ENCODE measurements at places on chromosomes 6 and 20.

- no peak for DNase-seq
These were observed 404.3 kb downstream of the CDH26 start for GRCh38 chr20:60362531-60362930.

- peak; percentile 69 for DNase-seq
These were observed 636 bp upstream of the EEF1A1 start for GRCh38 chr6:73521351-73521985.

- DNase-seq, result no peak
These were observed at the start of gene BMP7 for GRCh38 chr20:57266291-57267157. Gene BMP7 (minus strand): TSS chr20:57266641. CDS start chr20:57266122, 519 bp downstream.

DNA sequence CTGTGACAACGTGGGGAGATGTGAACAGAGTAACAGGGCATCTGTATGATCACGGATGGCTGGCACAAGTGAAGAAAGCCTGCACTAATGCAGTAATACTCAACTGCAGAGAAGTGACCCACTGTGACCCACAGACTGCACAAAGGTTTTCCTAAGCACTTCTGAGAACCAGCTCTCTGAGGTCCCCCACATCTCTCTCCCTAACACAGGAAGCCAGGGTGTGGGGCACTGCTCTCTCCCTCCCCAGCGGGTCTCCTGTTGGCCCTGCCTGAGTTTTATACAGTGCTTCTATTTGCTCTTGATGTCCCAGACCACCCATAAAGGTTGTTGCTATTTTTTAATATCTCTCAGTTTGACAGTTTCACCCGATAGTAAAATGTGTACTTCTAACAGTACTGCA, 11.3 kb downstream of the APMAP start:
- no peak for DNase-seq

DNA sequence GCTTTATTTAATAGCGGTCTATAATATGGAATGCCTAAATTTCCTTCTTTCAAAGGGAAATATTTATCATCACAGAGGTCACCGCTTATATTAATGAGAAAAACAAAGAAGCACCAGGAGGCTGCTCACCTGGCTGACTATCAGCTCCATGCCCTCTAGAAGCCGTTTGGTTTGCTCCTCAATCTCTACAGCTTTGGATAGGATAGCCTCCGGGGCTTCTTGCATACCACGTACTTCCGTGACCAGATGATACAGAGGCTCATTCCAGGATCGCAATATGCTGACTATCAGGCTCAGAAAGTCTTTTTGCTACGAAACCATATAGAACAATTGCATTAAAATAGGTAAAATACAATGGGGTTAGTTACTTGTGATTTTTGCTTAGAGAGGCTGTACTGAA, 6.8 kb downstream of the PRL start:
- no peak for DNase-seq

DNA sequence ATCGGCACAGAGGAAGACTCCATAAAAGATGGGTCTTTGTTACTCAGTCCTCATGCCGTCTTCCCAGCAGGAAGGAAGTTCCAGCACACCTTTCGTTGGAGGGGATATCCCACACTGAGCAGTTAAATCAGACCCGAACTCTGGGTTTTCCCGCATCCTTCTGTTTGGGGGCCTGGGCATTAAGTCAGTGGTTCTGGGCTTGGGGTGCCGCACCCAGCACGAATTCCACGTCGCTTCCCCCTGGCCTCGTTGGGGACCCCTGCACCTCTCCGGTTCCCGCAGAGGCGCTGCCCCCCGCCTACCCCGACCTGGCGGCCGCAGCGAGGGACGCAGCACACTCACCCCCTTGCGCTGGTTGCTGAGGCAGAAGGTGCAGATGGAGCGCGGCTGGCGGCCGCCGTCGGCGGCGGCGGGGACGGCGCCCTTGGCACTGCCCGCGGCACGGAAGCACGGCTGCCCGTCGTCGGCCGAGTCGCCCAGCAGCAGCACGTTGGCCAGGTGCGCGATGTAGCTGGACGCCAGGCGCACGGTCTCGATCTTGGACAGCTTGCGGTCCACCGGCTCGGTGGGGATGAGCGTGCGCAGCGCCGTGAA, 641 bp downstream of the TCF15 start:
- DNase-seq, result no peak

GRCh38 chr6:147942363-147942762, 400.3 kb upstream of the SASH1 start:
- no peak for DNase-seq

DNA sequence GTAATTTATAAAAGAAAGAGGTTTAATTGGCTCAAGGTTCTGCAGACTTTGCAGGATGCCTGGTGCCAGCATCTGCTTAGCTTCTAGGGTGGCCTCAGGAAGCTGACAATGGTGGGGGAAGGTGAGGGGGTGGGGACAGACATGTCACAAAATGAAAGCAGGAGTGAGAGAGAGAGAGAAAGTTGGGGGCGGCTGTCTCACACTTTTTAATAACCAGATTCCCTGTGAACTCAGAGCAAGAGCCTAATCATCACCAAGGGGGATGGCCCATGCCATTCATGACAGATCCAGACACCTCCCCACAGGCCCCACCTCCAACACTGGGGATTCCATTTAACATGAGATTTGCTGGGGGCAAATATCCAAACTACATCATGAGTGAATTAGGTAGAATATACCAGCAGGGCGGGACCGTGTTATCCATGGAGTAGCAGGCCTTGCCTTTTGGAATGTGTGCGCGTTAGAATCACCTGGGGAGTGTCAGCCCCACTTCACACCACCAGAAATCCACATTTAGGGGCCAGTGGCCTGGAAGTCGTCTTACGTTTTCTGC, 258.8 kb downstream of the CDH4 start:
- DNase-seq, result no peak

GRCh38 chr20:7346562-7346961, 579.1 kb downstream of the BMP2 start:
- DNase-seq, result no peak

DNA sequence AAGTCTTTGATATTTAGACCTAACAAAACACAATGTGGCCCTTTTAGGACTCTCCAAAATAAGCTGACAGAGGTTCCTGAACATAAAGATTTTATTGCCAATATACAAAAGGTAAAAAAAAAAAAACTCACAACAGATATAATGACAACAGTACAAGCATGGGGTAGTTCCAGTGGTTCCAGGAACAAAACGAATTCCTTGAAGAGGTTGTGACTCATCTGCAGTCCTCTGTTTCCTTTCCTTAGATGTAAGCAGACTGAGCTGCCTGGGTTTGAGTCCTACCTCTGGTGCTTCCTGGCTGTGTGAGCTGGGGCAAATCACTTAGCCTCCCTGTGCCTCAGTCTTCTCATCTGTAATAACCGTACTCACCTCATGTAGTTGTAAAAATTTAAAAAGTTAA, 13.3 kb upstream of the CTAGE9 start:
- DNase-seq, result no peak

DNA sequence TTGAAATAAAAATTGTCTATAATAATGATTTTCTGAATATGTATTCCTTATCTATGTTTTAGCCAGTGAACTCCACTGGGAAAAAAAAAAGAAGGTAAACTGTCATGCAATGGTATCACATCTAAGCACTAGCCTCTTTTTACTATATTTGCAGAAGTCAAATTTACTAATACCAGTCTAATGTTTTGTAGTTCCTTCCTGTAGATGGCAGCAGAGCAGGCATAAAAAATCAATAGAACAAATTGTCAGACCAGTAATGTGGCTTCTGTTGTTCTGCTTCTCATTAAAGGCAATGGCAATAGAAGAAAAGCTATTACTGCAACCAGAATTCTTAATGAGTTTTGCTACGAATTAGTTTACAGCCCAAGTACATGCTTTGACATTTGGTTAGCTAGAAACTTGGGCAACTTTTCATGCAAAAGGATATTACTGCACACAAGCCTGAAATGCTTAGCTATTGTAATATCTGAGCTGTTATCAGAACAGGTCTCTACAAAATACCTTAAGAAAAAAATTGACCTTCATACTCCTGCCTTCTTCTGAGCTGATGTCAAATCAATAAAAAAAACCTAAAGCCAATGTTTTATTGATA, 476.9 kb downstream of the KHDRBS2 start:
- DNase-seq, result no peak

GRCh38 chr20:1225783-1226654, at the start of gene RAD21L1:
Gene RAD21L1 (plus strand): TSS chr20:1226044. CDS start chr20:1228454, 2,410 bp downstream.
- peak; percentile 73 for DNase-seq

- no peak for DNase-seq
These were observed 170.2 kb upstream of the PTCHD4 start for GRCh38 chr6:48281217-48281616.

GRCh38 chr20:36086767-36087166, 67.8 kb upstream of the EPB41L1 start:
- DNase-seq, result no peak

DNA sequence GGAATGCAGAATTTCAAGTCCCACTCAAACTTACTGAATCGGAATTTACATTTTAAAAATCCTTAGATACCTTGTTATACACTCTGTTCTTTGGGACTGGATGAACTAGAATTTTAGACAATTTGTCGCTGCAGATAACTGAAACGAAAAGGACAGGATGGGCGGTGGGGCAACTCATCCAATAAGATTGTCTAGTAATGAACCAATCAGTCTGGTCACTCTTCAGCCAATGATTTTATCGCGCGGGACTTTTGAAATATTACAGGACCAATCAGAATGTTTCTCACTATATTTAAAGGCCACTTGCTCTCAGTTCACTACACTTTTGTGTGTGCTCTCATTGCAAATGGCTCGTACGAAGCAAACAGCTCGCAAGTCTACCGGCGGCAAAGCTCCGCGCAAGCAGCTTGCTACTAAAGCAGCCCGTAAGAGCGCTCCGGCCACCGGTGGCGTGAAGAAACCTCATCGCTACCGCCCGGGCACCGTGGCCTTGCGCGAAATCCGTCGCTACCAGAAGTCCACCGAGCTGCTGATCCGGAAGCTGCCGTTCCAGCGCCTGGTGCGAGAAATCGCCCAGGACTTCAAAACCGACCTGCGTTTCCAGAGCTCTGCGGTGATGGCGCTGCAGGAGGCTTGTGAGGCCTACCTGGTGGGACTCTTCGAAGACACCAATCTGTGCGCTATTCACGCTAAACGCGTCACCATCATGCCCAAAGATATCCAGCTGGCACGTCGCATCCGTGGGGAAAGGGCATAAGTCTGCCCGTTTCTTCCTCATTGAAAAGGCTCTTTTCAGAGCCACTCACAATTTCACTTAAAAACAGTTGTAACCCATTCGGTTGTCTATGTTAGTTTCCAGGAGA, 41.9 kb upstream of the HFE start:
- DNase-seq, result peak; percentile 53

DNA sequence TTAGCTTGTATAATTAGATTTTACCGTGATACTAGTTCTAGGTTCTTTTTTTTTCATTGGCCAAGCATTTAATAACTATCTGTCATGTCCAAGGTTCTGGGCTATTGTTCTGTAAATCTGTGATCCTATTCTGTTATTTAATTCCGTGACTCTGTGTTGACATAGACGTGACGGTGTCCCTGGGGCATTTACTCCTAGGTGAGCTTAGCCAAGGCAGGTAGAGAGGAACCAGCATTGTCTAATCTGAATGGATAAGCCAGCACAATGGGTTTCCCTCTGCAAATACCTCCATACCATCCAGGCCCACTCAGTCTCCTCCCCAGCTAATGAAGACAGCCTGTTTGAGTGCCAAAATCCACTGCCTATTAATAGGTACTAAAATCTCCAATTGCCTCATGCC, 8.9 kb upstream of the CDSN start:
- no peak for DNase-seq

DNA sequence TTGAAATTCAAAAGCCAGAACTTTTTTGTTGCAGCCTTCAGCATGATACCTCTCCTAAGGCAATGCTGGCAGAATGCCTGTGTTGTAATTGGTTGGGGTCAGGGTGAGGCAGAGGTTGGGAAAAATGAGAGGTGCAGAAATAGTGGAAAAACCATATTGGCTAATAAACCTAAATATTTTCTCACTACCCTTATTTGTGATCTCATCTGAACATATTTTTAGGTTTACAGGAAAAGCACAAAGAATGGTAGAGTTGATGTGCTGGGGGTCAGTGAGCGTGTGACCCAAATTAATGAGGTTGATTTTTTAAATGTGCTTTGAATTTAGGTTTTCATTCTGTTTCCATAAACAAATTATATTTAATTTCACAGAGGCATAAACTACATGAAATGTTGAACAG, 437.3 kb downstream of the HDGFL1 start:
- no peak for DNase-seq

DNA sequence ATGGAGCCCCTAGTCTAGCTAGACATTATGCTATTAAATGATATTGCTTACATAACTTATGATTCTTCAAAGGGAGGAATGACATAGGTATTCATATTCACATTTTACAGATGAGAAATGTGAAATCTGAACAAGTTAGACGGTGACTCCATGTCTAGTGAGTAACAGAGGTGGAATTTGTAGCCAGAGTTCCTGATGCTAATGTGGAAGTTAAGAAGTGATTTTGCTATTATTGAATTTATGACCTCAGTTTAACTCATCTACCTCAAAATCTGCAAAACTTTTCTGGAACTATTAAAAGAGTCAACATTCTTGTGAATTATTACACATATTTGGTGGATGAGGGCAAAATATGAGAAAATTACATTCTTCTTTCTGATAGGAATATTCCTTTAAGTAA, 347.6 kb upstream of the MMS22L start:
- no peak for DNase-seq

Data from activated CD4-positive, alpha-beta T cell treated with anti-CD3 and anti-CD28 coated beads for 1 hour (primary cell).